ENCODE measurements at places on chromosomes 5 and 9. TPM values are rescaled to one million over a fixed set of nuclear protein-coding genes. Genes with fewer than 3 reads are reported as not detected.

- no peak for DNase-seq
Observed at GRCh38 chr5:174609116-174609515, 115.3 kb upstream of the MSX2 start.

DNA sequence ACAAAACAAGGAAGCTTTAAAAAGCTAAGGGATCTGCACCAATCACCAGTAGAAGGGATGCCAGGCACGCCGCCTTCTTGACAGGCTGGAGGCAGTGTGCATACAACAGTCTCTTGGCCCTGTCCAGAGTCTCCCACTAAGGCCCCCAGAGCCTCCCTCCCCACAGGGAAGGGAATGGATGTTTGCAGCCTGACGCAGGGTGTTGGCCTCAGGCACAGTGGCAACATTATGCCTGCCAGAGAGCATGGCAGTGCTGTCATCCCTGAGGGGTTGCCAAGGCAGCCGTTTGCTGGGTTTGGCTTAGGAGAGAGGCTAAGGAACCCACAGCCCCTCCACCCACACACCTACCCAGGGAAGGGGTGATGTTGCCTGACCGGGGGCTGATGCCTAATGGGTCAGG lies 4.8 kb downstream of the HBEGF start:
- no peak for DNase-seq

GRCh38 chr9:124499216-124499615 lies 8.0 kb downstream of the NR5A1 start:
- no peak for DNase-seq

GRCh38 chr5:109694451-109694891 lies 4.7 kb downstream of the MAN2A1 start:
- DNase-seq, result no peak

DNA sequence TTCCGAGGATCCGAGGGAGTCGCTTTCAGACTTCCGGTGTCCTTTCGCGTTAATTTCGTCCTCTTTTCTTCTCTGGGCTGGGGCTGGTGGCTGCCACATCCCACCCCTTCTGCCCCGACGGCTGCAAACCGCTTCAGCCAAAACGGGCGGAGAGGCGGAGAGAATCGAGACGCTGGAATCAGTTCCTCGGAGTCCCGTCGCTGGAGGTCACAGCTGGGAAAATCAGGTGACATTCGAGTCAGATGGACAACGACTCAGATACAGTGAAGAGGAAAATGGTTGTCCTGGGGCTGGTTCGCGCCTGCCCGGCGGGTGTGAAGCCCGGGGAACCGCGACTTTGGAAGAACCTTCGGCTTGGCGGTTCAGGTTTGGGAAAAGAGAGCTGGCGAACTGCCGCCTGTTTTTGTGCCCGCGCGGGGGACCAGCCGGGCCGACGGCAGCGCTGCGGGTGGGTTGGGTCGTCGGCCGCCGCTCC lies 8.9 kb upstream of the NKX2-5 start:
- no peak for DNase-seq

DNA sequence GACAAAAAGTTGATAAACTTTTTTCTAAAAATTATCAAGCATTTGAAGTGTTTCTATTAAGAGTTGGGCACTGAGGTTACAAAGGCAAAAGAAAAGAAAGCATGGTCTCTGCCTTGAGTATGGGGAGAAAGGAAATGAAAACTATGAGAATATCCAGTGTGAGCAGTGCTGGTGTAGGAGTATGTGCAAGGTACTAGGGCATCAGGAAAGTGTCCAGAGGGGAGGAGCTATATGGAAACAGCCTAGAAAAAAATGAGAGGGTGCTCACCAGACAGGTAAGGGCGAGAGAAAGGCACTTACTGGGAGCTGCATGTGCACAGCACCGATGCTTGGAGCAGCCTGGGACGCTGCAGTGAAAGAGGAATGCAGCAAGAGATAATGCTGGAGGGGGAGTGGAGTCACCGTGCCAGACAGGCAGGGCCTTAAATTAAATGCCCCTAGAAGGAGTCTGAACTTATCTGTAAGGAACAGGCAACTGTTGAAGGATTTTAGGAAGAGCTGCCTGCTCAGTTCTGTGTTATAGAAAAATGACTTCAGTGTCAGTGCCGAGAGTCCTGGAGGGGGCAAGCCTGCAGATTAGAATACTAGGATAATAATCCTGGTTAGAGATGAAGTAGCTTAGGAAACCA lies 14.0 kb downstream of the MCC start:
- no peak for DNase-seq

DNA sequence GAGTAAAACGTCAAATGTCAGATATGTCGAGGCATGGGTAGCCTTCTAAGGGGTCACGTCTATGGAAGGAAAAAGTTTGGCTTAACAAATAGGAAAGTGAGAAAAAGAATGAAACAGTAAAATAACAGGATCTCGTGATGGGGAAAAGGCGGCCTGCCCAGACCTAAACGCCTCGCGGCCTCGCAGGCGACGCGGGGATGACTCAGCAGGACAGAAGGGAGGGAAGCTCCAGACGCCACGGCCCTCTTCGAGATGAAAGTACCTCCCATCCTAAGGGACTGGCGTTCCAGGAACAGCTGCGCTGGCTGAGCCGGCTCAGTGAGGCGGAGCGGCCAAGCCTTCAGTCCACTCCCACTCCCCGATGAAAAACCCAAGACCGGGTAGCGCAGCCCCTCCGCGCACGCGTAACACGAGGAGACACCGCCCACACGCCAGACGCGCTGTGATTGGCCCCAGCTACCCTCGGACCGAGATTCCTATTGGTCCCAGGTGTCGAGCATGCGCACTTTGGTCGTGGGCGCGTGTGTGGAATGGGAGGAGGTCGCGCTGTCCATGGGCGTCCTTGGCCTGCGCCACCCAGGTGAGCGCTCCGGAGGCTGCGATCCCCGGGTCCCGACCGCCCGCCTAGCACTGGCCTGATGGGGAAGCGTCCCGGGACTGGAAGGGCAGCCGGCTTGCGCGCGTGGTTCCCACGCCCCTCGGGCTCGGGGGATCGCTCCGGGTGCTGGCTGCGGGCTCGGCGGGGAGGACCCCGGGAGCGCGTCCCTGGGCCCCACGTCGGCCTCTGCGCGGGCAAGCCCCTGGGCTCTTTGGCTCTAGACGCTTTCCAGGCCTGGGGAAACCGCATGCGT lies 588.5 kb downstream of the MTRR start:
- peak; percentile 92 for DNase-seq

DNA sequence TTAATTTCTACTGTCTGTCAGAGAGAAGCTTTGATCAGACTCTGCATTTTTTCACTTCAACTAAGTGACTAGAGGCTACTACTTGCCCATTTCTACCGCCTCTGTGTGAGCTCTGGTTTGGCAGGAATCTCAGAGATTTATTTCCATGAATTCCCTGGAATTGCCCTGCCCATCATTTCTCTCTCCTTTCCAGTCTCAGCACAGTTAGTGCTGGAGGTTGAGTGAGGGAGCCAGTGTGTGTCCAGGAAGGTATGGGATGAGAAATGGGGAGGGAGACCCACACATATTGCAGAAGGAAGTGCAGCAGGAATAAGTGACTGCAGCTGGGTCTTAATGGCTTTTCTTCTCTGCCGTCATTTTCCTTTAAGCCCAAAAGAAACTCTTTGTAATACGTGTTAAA lies 443.1 kb upstream of the ZNF462 start:
- no peak for DNase-seq

DNA sequence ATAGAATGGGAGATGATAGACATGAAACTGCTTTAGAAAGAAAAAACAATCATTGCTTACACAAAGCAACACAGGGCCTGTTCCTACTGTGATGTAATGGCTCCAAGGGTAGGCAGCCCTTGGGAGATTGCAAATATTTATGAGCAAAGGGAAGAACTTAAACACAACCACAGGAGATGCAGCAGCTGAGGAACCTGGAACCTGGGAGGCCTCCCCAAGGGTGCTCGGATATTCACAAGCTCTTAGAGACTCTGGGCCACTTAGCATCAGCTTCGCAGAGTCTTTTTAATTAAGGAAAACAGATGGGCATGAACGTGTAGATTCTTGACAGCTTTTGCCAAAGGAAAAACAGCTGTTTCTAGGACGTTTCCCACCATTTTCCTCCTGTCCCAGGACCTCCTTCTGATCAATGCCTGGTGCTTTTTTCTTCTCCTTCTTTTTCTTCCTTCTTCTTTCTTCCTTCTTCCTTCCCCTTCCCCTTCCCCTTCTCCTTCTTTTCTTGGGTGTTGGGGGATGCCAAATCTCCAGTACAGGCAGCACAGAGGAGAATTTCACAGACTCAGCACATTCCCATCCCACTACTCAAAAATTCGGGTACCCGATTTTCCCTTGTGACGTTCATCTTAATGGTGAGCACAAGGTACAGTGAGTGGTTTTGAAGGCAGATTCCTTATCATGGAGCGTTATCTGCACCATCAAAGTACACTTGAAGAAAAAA lies 28.1 kb upstream of the TCF7 start:
- DNase-seq, result no peak

GRCh38 chr9:127520941-127521918 lies 69.9 kb downstream of the LRSAM1 start:
- DNase-seq, result no peak

- DNase-seq, result no peak
Observed at GRCh38 chr9:38727497-38728001, 7.6 kb upstream of the FAM240B start.

DNA sequence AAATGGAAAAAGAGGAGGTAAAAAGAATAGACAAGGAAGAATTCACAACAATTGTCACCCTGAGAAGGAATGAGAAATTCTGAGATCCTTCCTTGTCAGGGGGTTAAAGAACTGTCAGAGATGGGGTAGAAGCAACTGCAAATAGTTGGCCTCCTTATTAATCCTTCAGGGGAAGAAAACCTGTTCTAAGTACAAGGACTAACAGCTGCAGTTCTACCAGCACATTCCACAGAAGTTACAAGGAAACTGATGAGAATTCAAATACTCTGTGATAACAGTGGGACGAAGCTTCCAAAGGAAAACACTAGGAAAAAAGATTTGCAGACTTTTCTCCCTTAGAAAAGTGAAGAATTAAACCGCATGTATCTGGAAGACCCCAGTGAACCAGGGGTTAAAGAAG lies 93.7 kb downstream of the OR2K2 start:
- no peak for DNase-seq

- DNase-seq, result peak; percentile 89
Observed at GRCh38 chr9:71783120-71783523, 14.8 kb upstream of the CEMIP2 start.

GRCh38 chr5:78275998-78276543 lies 18.4 kb downstream of the AP3B1 start:
- DNase-seq, result no peak

- DNase-seq, result no peak
Observed at GRCh38 chr5:115084246-115084793, 85.4 kb downstream of the TRIM36 start.

DNA sequence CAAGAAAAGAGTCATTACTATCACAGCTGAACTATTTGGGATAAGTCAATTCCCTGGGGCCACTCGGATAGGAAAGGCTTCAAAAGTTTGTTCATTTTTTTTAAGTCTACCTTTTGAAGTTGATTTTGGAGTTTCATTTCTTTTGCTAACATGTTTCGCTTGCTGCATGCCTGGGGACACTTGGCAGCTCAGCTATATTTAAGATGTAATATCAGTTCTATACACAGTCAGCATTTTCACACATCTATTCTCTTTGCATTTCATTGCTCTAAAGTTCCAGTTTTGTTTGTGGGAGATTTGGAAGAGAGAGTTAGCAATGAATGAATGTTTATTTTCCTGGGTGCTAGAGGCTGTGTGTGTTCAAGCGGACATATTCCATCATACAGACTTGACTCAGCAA lies 445.2 kb upstream of the GRAMD2B start:
- no peak for DNase-seq

DNA sequence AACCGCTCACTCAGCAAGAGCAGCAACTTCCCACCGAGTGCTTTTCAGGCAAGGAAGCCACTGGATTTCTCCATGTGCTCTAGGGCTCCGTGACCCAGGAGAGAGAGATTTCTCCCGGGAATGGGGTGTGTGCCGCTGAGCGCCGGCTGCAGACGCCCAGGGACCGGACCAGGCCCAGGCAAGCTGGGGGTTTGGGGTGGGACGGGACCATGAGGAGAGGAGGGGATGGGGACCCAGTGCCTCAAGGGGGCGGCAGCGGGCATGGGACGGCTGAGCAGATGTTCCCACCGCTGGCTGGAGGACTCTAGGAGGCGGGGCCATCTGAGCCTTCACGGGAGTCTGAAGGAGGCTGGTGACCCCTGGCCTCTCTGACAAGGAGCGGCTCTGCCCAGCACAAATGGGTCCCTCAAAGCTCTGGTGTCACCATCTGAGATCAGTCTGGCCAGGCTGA lies 8.5 kb downstream of the LCN9 start:
- no peak for DNase-seq

GRCh38 chr9:113989714-113990569 lies 88.2 kb downstream of the AMBP start:
- DNase-seq, result no peak

DNA sequence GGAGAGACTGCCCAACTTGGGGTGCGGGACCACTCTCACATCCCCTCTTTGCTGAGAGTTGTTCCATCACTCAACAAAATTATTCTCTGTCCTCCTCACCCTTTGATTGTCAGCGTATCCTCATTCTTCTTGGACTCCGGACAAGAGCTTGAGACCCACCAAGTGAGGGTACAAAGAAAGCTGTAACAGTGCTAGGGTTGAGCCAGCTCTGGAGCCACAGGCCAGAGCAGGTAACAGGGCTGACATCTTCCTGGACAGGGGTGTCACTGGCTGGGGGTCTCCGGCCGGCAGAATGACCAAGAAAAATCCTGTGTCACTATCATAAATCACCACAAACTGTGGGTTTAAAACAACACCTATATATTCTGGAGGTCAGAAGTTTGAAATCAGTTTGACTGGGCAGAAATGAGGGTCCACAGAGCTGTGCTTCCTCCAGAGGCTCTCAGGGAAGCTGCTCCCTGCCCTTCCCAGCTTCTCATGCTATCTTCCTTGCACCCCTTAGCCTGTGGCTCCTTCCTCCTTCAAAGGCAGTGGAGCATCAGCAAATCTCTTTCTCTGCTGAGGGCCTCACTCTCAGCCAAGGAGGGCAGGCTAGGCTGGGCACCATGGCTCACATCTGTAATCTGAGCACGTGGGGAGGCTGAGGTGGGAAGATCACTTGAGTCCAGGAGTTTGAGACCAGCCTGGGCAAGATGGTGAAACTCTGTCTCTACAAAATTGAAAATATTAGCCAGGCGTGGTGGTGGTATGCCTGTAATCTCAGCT lies 4.1 kb upstream of the BBLN start:
- no peak for DNase-seq

DNA sequence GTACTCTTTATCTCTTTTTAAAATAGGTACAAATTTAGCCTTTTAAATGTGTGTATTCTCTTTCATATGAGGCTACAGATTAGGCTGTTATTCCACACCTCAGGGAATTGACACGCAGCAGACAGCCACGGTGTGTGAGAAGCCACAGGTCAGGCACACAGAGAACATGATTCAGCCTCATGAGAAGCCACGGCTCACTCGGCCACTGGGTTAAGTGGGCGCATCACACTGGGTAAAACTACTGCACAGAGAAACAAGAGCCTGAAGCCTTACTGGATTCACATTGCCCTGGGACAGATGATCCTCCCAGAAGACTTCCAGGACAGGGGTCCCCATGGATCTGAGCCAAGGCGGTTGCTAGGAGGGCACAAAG lies 28.2 kb downstream of the LPCAT1 start:
- no peak for DNase-seq

GRCh38 chr9:99253134-99253533 lies 31.1 kb downstream of the SEC61B start:
- DNase-seq, result no peak

The MED10 gene
- total RNA-seq, result 22.7 TPM

The RMRP gene
- total RNA-seq, result 15,269 TPM

The SLC6A19 gene
- total RNA-seq, result not detected

The PCDHB15 gene
- 1.7 TPM for total RNA-seq

The MYOT gene
- 3.2 TPM for total RNA-seq

The CCNI2 gene
- not detected for total RNA-seq

The NDOR1 gene
- 10.4 TPM for total RNA-seq

The ORM2 gene
- total RNA-seq, result not detected

The NXNL2 gene
- not detected for total RNA-seq

The CORO2A gene
- total RNA-seq, result 20.8 TPM

The SLC9A3 gene
- total RNA-seq, result 5.5 TPM

The TAF11L5 gene
- total RNA-seq, result not detected

All from lower leg skin (tissue), 4 donors.